ENCODE measurements at places on chromosomes 13 and 19.

DNA sequence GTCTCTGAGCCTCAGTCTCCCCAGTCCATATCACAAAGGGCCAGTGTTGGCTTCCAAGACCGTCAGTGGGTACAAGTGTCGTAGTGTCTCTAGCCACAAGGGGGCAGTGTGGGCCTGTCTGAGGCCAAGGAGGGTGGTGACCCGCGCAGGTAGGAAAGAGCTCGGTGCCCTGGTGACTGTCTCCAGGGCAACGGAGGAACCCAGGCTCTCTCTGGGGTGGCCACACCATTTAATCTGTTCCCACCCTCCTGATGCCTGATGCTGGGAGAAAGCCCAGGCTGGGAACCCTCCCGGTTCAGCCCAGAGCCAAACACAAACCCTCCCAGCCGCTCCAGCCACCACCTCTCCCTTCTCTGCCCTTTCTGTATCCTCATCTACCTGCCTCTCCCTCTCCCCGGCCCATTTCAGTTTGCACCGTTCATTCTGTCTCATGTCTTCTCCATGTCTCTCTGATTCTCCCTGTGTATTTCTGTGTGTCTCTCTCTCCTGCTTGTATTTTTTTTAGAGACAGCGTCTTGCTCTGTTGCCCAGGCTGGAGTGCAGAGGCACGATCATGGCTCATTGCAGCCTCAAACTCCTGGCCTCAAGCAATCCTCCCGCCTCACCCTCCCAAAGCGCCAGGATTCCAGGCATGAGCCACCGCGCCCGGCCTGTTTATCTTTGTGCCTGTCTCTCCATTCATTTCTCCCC lies 17.5 kb upstream of the MEIS3 start:
- DNase-seq: no peak

DNA sequence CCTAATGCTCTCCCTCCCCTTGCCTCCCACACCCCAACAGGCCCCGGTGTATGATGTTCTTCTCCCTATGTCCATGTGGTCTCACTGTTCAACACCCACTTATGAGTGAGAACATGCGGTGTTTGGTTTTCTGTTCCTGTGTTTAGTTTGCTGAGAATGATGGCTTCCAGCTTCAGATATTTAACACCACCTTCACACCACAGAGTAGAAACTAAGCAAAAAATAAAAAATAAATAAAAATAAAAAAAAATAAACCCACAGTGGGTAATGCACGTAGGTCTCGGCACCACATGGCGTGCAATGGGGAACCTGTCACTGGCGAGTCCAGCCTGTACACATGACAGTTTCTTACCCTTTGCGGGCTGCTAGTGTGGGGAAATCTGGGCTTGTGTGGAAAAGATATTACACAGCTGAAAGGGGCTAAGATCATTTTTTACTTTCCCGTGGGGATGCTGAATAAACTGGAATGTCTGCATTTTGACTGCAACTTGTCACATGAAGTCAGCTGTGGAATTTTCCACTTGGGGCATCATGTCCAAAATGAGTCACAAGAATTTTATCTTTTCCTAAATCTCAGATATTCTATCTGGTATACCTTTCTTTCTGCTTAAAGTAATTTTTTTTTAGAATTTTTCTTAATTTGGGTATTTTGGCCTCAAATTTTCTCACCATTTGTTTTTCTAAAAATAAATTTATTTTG lies 170.5 kb downstream of the IRS2 start:
- DNase-seq: no peak

- DNase-seq: no peak
Measured at GRCh38 chr19:49201042-49201441, 43.5 kb downstream of the TRPM4 start.

GRCh38 chr13:32647926-32648325 lies 61.7 kb downstream of the PDS5B start:
- DNase-seq: no peak

GRCh38 chr19:16591803-16592556 lies 19.8 kb upstream of the SLC35E1 start:
- DNase-seq: no peak

GRCh38 chr19:38720559-38721236 lies 23.6 kb downstream of the CAPN12 start:
- DNase-seq: no peak

GRCh38 chr13:38688674-38689073 lies 1.8 kb downstream of the FREM2 start:
- DNase-seq: no peak

DNA sequence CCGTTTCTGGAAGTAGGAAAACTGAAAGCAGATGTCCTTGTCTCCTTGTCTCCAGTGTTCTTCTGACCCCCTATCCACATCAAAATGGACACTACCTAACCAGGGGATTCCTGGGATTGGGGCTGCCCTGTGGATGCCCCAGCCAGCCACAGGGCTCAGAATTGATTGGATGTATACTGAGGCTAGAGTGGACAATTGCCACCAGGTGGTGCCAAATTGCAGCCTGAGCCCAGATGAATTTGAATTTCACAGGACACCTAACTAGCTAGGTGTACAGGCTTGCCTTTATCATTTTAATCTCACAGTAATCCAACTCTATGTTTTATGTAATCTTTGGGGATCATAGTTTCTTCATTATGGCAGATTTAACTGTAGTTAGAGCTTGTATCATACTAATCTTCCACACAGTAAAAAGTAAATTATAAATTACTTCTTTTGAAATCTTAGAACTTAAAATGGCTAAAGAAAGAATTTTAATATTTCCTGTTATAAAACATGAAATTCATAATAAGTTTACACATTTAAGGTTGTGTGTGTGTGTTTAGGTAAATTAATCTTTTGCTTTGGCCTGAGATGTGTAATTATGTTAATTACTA lies 58.0 kb downstream of the PIBF1 start:
- peak; percentile 5 for DNase-seq

GRCh38 chr13:103033999-103034398 lies 32.2 kb downstream of the SLC10A2 start:
- DNase-seq: no peak

- DNase-seq: no peak
Measured at GRCh38 chr19:50536662-50537305, 23.1 kb upstream of the ASPDH start.

GRCh38 chr13:35818633-35819067 lies 312.5 kb downstream of the DCLK1 start:
- peak; percentile 33 for DNase-seq

GRCh38 chr19:4597975-4598671 lies 38.6 kb upstream of the SEMA6B start:
- no peak for DNase-seq

DNA sequence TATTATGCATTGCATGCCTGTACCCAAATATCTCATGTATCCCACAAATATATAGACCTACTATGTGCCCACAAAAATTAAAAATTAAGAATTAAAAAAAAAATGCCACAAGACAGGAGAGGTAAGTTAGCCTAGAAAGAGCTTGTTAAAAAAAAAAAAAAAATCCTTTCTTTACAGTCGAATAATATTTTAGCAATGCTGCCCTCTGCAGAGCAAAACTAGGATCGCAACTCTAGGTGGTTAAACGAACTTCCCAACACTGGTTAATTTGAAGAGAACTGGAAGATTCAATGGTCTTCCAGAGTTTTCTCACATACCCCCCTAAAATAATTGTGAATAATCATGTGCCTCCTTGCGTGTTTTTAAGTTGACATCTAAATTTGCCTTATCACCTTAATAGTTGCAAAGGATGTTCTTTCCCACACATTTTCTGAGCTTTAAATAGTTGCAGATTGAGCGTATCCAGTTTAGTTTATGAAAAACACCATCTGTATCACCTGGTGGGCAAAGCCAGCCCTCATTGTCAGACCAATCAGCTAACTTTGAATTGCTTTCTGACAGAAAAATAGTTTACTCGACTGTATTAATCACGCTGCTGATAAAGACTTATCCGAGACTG lies 47.4 kb upstream of the RCBTB2 start:
- no peak for DNase-seq

GRCh38 chr19:41025411-41025810 lies 34.3 kb downstream of the CYP2B6 start:
- DNase-seq: no peak

- no peak for DNase-seq
Measured at GRCh38 chr13:95620030-95620824, 24.3 kb downstream of the DZIP1 start.

GRCh38 chr19:4773047-4773640 lies 18.4 kb upstream of the FEM1A start:
- DNase-seq: no peak

DNA sequence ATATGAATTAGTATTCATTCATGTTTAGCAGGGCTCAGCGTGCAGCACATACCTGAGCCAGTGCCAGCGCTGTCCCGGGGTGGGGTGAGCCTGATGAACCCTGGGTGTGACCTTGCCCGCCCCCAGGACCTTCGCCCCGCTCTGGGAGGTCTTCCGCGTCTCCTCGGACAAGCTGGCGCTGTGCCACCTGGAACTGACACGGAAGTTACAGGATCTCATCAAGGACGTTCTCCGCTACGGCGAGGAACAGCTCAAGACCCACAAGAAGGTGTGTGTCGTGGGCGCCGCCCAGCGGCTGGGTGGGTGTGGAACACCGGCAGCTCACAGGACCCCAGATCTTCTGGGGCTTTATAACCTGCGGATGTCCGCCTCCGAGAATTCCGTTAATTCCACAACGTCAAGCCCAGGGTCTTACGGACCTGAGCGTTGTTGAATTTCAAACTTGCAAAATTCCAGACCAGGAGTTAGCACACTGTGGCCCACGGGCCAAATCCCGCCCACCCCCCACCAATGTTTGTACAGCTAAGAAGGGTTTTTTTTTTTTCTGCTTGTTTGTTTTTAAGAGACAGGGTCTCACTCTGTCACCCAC lies 15.4 kb downstream of the FCHO1 start:
- DNase-seq: no peak

- DNase-seq: no peak
Measured at GRCh38 chr13:31908696-31909411, 122.7 kb upstream of the FRY start.

DNA sequence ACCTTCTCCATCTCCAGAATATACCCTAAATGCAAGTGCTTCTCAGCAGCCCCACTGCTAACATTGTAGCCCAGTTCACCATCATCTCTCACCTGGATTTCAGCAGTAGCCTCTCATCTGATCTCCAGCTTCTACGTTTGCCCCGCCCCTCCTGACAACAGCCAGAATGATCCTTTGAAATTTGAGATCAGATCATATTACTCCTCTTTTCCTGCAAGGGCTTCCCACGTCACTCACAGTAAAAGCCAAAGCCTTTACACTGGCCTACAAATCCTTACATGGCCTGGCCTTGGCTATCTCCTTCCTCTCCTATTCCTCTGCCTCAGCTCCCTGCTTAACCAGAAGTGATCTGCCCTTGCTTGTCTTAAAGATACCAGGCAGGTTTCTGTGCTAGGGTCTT lies 94.3 kb upstream of the NBEA start:
- no peak for DNase-seq

DNA sequence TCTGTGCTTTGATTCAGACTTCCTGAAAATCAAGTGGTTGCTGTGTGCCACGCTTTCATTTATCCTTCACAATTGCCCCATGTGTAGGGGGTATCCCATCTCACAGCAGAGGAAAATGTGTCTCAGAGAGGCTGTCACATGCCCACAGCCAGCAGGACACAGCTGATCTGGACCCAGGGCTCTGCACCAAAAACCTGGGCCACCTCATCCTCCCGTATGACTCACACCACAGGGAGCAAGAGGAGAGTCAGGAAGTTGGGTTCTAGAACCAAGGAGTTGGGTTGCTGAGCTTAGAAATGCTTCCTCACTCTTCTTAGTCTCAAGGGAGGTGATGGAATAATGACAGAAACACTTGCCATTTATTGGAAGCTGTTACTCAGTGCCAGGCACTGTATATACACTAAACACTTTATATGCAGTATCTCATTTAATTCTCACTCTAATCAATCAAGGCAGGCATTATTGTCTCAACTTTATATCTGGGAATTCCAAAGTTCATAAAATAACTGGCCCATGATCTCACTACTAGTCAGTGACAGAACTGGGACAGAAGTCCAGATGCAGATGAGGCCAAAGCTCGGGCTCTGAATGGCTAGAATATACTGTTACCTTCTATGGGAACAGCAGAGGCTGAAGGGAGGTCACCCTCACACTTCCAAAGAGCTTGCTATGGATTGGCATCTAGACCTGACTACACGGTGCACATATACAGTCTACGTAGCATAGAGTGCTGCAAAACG lies 47.7 kb upstream of the ATP12A start:
- no peak for DNase-seq

GRCh38 chr13:98581971-98582702 lies 5.2 kb upstream of the STK24 start:
- DNase-seq: no peak

GRCh38 chr13:32136061-32136460 lies 104.5 kb downstream of the FRY start:
- DNase-seq: no peak

- no peak for DNase-seq
Measured at GRCh38 chr13:36917311-36917710, 2.7 kb downstream of the SMAD9 start.

- no peak for DNase-seq
Measured at GRCh38 chr13:94706843-94707399, 5.4 kb downstream of the SOX21 start.

DNA sequence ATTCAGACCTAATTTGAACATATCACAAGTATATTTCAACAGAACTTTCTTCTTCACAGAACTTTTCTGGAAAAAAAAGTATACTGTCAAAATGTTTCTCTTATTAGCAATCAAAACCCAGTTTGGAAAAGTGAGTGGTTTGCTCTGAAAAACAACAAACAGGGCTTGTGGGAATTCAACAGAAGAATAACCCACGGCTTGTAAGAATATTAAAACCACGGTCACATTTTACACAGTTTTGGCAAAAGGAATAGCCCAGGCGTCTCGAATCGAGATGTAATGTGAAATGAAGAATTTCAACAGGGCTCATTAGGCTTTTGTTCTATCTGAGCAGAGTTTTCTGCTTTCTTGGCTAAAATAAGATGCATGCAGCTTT lies 70.7 kb downstream of the COL4A2 start:
- no peak for DNase-seq

DNA sequence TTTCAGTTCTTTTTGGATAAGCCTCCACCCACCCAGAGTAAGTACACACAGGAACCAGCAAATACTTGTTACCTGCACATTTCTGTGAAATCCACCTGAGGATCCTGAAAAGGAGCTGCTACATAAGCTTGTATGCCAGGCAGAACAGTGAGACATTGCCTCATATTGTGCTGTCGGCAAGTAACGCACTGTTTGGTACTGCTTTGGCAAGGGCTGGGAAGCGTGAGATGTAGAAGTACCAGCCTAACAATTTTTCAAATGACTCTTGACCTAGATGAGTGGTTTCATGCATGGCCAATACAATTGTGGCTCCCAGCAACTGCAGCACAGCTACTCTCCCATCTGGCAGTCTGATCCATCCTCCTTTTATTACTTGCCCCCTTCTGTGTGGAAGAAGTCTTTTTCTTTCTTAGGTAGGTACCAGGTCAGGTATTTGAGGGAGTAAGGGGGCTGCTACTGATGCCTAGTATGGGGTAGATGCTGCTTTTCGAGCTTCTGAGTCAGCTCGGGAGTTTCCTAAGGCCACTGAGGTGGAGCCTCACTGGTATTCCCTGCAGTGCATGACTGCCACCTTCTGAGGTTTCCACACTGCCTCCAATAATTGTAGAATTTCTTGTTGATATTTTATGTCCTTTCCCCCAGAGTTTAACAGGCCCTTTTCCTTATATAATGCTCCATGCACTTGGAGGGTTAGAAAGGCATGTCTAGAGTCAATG lies 52.2 kb downstream of the ZNF737 start:
- no peak for DNase-seq

All from AG09309 (cell line).